ENCODE measurements at places on chromosomes 13 and 19.

DNA sequence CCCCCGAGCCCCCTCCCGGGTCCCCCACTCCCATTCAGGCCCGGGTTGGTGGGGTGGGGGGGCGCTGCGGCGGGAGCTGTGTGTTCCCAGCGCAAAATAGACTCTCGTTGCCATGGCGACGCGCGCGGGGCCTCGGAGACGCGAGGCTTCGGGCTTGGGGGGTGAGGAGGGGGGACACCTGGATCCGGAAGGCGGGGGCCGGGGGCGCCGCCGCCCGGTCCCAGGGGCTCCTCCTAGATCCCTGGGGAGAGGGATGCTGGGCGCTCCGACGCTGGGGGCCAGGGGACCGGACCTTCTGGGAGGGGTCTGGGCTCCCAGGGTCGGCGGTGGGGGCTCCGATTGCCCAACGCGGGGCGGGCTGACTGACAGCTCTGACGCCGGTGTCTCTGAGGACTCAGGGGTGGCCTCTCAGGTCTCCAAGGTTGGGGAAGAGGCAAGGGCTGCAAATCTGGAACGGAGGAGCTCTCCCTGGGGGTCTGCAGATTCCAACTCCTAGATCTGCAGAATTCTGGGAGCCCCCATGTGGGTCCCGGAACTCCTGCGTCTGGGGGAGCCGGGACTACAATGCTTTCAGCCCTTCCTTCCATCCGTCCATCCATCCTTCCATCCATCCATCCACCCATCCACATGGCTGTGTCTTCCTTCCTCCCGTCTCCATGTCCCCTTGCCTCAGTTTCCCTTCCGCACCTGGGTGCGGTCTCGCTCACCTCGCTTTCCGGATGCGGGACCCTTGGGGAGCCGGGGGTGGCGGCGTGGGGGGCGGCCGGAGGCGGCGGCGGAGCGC is 9.1 kb upstream of the SHISA7 start:
- no peak for DNase-seq

- DNase-seq, result no peak
Measured at GRCh38 chr13:27022571-27023311, 148.9 kb downstream of the USP12 start.

DNA sequence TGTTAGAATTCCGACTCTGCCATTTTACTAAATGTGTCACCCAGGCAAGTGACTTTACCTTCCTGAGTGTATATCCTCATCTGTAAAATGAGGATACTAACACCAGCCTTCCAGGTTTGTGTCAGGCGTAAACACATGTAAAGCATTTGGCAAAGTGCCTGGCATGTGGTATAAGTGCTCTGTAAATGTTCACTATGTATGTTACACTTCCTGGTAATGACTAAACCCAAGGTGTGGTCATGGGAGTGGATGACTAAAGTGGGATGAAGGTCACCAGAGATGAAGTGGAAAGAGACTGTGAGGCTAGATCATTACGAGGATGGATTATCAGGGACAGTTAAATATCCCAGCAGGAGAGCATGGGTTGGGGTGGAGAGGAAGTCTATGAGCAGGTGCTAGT is 25.6 kb downstream of the DEDD2 start:
- no peak for DNase-seq

GRCh38 chr13:50494138-50494537 is 349.4 kb downstream of the DLEU7 start:
- no peak for DNase-seq

- no peak for DNase-seq
Measured at GRCh38 chr19:11047866-11048265, 41.4 kb upstream of the LDLR start.

GRCh38 chr13:21759463-21759862 is 88.6 kb downstream of the FGF9 start:
- no peak for DNase-seq

- no peak for DNase-seq
Measured at GRCh38 chr19:56966225-56966696, 125.7 kb upstream of the PEG3 start.

GRCh38 chr13:20136781-20137703 is 23.8 kb downstream of the GJA3 start:
- no peak for DNase-seq

- no peak for DNase-seq
Measured at GRCh38 chr13:55497486-55497885, 1643.2 kb upstream of the PRR20A start.

DNA sequence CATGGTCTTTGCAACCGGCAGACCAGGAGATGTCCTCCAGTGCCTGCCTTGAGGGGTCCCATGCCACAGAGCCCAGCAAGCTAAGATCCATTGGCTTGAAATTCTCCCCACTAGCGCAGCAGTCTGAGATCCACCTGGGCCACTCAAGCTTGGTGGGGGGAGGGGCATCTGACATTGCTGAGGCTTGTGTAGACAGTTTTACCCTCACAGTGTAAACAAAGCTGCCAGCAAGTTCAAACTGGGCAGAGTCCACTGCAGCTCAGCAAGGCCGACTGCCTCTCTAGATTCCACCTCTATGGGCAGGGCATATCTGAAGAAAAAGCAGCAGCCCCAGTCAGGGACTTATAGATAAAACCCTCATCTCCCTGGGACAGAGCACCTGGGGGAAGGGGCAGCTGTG is 32.0 kb upstream of the ITM2B start:
- no peak for DNase-seq

- DNase-seq, result no peak
Measured at GRCh38 chr13:71695662-71696061, 171.3 kb downstream of the DACH1 start.

DNA sequence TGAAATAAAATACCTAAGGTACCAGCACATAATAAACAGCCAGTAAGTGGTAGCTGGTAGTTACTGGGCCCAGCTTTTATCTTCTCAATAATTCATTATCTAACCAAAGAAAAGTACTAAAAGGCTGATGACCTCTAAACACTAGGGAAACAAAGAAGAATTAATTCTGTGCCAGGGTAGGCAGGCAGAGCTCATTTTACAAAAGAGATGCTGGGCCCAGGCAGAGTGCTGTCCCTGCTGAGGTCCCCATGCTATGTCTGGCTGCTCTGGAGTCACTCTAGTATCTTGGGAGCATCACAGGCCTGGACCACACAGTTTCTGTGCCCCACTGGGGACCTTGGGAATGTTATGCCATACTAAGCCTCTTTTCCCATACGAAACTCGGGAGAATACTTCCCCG is 18.2 kb downstream of the ZNF507 start:
- DNase-seq, result no peak

DNA sequence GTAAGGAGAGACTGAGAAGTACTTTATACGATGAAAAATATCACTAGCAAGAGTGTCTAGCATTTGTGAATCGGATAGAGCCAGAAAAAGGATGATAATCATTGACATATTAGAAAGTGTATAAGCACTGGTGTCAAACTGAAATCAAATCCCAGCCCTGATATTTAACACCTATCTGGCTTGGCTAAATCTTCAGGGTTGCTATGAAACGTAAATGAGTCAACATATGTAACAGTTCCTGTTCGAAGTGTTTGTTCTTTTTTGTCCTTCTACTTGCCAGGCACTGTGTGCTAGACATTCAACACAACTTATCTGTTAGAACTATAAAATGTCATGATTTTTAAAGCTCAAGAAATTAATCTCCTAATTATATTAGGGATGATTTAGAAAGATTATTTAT is 40.8 kb downstream of the SERPINE3 start:
- no peak for DNase-seq

DNA sequence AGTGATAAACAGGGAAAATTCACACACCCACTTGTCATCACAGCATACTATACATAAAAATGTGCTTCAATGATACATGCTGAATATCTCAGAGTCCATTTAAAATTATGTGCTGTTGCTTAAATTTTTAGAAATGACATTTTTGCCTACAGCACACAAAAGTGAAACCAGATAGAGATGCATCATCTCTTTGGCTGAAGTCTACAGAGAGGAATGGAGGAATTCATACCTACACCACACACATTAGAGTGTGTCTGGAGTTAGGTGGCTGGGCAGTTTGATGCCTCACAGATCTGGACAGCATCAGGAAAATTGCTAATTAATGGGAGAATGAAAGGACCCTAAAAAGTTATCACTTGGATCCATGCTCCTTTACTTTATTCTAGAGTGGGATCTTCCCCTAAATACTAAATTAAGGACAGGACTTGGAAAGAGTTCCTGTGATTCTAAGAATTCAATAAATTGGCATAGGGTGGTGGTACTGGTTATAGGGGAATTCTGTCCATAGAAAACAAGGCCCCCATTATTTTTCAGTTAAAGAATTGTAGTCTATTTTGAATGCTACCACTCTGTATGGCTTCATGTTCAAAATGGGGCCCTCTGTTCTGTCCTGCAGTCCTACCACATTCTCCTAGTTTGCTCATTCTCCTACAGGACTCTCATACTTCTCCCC is 41.3 kb downstream of the RCBTB2 start:
- DNase-seq, result no peak

DNA sequence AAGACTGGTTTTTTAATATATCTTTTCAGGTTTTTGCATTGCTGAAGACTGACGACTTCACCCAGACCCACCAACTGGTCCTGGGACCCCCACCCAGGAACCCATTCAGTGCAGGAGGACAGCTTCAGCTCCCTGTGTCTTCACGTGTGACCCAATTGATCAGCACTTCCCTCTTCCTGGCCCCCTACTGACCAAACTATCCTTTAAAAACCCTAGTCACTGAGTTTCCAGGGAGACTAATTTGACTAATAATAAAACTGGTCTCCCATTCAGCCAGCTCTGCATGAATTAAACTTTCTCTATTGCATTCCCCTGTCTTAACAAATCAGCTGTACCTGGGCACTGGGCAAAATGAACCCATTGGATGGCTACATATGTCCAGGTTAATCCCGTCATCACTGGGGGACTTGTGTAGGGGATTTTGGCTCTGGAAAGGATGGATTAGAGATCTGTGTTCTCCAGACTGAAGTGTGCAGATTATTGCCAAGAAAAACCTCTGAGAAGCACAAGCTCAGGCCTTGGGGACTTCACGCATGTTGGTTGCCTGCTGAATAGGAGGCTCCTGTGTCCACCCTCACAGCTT is 16.3 kb upstream of the PARP4 start:
- no peak for DNase-seq

DNA sequence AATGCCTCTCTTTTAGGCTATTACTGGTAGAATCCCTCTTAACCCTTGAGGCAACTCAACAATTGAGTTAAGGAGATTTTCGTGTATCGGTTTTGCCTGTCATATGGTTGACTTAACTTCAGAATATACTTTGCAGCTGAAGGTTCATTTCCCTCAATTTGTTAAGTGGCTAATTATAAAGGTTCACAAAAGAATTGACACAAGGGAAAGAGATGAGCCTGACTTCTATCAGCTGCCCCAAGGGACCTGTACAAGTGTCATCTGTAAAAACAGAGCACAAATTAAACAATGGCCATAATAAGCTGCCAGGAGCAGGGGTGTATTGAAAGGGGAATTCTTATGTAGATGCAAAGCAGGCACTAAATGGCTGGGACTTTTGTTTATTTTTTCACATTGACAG is 334.8 kb upstream of the OBI1 start:
- DNase-seq, result no peak

DNA sequence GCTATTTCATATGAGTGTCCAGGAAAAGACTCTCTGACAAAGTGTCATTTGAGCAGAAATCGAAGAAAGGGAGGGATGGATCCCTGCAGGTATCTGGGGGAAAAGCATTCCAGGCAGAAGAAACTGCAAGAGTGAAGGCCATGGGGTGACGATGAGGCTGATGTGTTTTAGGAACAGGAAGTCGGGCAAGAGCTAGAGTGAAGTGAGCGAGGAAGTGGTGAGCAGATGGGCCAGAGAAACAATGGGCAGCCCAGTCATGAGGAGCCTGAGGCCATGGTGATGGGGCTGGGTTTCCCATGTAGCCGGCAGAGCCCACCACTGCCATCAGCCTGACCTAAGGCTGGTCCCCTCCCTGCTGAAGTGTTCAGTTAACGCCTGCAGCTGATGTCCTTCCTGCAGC is 150.2 kb downstream of the TNFSF13B start:
- DNase-seq, result no peak

Data from stimulated activated CD8-positive, alpha-beta memory T cell treated with anti-CD3 and anti-CD28 coated beads, Interleukin-7, amount 100 ng/mL, for 4 hours (primary cell).